Stimulated activated CD4-positive, alpha-beta T cell treated with anti-CD3 and anti-CD28 coated beads, Interleukin-4, amount 100 ng/mL, for 4 hours (primary cell): ENCODE measurements at places on chromosomes 12 and 14.

- no peak for DNase-seq
Measured at GRCh38 chr12:18797604-18798003, 59.7 kb downstream of the CAPZA3 start.

DNA sequence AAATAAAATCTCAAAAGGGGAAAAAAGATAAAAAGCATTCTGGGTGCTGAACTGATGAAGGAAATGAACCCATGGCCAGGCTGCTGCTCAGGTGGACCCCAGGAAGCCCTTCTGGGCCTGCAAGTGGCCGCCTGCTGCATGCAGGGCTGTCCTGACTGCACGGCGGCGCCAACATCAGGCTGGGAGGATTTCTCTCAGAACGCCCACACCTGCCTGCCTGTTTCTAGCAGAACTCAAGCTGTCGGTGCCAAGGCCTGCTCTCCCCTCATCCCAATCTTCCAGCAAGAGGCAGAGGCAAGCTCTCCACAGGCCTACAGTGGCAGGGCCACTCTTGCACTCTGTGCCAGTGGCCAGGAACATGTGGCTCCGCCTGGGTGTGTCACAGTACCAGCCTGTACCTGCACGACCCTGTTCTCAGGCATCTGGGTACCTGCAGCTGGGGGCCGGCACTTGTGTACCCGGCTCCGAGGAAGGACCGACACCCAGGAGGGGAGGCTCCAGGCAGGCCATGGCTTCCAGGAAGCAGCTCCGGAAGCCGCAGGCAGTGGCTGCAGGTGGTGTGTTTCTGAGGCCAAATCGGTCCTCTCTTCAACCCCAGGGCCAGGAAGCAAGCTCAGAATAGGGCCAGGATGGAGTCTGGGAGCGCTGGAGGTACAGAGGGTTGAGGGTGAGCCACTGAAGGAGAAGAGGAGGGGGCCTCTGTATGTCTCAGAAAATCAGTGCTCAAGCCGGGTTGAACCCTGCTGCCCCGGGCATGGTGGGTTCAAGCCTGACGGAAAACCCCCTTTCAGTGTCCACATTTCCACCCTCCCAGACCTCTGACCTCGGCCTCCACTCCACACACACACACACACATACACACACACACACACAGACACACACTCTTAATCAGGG lies 2.5 kb upstream of the INF2 start:
- no peak for DNase-seq

DNA sequence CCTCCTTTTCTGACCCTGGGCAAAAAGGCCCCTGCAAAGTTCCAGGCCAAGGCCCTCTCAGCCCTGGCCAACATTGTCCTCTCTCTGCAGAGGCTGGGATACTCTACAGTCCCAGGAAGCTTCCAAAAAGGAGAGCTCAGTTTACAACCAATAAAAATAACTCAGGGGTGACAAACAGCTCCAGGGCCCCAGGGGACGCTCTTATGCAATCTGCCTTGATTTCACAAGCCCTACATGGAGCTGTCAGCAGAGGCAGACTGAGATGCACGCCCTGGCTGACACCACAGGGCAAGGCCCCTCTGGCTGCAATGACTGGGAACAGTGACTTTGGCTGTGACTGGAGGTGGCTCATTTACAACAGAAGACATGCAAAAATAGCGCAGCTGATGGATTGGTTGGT lies 129.0 kb upstream of the MED13L start:
- DNase-seq, result no peak

GRCh38 chr12:71780237-71780822 lies 25.7 kb downstream of the RAB21 start:
- DNase-seq, result peak; percentile 8

DNA sequence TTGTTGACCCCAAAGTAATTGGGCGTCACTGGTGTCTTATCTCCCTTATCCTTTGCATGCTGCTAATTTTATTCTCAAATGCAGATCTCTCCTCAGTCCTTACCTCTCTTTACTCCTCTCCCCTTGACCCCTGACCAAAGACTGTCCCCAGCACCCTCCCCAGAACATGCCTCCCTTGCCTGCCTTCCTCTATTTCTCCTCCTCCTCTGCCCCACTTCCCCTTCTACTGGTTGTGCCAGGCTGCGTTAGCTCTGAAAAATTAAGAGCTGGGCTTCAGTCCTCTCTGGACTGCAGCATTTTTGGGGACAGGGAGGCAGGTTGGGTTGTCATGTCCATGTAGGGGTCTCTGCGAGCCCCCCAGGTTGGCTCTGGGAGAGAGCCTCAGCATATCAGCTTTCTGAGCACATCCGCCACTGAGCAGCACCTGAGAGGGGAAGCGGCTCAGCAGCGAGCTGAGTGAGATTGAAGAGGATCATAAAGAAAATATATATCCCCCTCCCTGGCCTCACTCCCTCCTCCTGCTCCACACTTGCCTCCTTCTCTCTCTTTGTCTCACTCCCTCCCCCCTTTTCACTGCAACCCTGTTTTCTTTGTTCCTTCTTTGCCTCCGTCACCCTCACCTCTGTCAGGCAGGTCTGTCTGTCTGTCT lies 6.4 kb upstream of the CISTR start:
- no peak for DNase-seq

GRCh38 chr14:76428611-76429010 lies 52.7 kb downstream of the ESRRB start:
- no peak for DNase-seq
